Activated B cell treated with CpG ODN at 0.5 μM for 24 hours (primary cell): ENCODE measurements at places on chromosomes 3 and 15.

- no peak for DNase-seq
Observed at GRCh38 chr15:40263024-40263754, 19.7 kb downstream of the ANKRD63 start.

GRCh38 chr3:52568069-52568468 lies 31.7 kb downstream of the UQCC5 start:
- DNase-seq = no peak

DNA sequence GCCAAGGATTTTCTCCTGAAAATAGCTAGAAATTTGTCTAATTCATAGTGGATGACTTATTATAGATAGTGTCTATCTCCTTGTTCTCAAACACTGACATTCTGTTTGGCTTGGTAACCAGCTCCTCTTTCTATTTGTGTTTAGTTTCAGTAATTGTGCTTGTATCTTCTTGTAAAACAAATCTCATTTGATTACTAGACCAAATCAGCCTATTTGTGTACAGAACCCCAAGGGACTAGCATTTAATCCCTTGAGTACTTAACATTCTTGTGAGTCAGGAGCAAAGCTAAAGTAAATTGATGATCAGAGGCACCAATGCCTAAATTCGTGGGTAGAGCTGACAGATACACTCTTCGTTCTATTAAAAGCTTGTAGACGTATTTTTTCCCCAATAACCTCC lies 306.5 kb upstream of the SLITRK3 start:
- DNase-seq = no peak

DNA sequence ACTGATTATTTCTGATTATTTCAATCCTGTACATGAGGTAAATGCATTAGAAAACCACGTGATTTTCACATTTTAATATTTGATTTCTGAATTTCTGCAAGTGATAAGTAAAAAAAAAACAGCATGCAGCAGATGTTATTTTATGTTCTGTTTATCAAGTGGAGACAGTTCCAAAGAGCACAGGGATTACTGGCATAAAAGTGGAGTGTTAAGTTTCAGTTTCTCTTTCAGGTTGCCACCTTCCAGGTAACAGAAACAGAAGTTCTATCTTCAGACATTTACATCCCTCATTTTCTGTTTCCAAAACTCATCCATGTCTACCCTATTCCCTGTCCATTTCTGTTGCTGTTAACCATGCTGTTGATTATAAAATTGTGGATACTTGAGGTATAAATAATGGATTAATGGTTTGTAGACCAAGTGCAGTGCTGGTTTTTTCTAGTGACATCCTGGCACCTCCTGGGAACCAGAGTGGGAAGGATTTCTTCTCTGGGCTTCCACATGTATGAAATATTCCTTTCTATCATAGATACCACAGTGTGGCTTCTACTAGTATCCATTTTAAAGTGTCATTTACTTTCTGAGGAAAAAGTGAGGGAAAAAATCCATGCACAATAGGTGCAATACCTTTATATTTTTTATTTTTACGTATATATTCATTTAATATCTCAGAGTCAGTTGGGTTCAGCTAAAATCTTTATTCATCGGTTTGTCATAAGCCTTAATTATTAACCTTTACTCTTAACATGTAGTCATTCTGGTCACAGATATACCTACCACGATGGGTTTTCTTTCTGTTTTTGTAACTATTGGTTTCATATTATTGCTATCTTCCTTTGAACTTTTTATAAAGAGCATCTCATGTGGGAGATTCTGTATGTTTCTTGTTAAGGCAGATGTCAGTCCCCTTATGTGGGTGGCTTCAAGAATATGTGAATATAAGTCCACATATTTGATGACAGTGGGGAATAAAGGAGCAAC lies 1010.0 kb downstream of the SQOR start:
- DNase-seq = no peak

DNA sequence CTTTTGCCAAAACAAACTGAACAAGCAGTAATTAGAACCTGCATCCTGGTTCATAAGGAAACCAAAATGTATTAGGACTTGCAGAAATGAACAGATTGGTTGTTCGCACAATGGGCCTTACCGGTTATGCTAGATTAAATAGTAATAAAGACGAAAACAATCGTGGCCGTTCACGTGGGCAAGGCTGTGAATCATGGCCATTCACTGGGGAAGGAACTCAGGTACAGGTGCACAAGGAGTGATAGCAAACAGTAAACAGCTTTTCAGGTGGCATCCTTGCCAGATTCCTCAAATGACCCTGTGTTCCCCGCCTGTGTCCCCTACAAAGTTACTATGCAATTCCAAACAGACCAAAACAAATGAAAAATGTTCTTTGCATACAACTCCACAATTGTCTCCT lies 8.2 kb downstream of the LRIG1 start:
- DNase-seq = no peak

GRCh38 chr3:24278543-24278942 lies 216.1 kb downstream of the THRB start:
- no peak for DNase-seq

DNA sequence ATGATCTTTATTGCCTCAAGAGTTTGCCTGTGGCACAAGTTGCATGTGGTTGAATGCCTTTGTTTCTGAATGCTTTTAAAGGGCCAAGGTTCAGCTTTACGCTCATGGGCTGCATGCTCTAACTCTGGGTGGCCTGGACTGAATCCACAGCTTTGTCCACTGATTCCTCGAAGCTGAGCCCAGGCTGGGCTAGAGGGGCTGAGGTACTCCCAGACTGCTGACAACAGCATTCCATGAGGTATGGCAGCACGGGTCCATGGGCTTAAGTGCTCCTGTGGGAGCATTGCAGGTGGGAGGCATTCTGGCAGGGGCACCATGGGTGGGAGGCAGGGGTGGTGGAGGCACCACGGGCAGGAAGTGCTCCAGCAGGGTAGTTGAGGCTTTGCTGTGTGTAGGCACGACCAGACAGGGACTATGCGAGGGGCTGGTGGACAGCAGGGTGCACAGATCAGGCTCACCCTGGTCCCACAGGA lies 61.6 kb downstream of the GLCE start:
- DNase-seq = no peak

GRCh38 chr3:106115557-106115956 lies 246.7 kb upstream of the CBLB start:
- DNase-seq = no peak

GRCh38 chr3:129690406-129690805 lies 83.9 kb upstream of the PLXND1 start:
- DNase-seq = no peak

- DNase-seq = no peak
Observed at GRCh38 chr3:103976931-103977339, 1389.8 kb upstream of the ALCAM start.

DNA sequence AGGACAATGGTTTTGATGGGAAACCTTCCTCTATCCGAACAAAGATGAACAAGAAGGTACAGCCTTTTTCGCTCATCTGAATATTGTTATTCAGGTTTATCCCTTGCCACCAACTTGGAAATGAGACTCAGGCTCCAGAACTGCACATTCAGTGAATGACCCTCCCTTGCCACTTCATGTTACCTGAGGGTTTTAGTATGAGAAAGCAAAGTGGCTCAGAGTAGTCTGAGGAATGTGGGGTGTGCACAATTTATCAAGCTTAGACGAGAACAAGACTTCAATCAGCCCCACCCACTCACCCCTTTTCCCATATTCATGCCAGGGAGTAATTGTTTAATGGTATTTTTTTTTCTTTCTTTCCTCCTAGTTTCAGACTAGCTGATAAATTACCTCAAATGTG lies 265.3 kb upstream of the POU1F1 start:
- no peak for DNase-seq

GRCh38 chr15:93063796-93064690 lies 25.0 kb downstream of the RGMA start:
- DNase-seq = no peak

DNA sequence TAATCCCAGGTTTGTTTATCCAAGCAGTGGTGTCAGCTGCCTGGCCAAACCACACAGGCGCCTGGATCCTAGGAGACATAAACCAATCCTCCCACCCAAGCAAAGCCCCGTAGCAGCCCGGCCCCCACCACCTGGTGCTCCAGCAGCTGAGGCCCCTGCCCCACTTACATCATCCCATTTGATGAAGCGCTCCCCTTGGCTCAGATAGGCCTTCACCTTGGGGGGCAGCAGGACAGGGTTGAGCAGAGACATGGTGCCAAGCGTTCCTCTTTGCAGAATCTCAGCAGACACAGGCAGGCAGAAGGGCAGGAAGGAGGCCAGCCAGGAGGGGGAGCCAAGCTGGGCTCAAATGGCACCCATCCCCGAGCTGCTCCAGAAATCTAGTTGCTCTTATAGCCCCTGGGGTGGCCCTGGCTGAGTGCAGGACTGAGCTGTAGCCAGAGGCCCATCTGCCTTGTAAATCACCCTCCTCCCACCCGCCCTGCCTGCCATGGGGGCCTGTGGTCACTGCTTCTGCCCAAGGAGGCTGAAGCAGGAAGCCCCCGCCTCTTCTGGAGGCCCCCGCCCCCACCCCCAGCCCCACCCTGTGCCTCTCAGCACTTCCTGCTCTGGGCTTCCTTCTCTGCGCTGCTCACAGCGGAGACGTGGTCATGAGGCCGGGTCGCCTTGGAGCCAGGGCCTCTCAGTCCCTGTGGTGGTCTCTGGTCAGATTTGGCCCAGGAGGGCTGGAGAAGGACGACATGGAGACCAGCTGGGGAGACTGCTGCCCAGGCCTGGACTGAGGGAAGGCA lies at the start of gene PLCB2:
Gene PLCB2 (minus strand): TSS at position 515 of the 791 bp plus-strand sequence. CDS start 263 bp downstream, at position 252.
- DNase-seq = peak; percentile 67

GRCh38 chr3:195849322-195850074 lies 37.8 kb upstream of the MUC4 start:
- DNase-seq = no peak

GRCh38 chr15:34795267-34796081 lies at the start of gene ACTC1:
Gene ACTC1, minus strand, starts transcription at chr15:34795549. Its CDS starts 741 bp downstream, at chr15:34794808.
- DNase-seq = no peak

- no peak for DNase-seq
Observed at GRCh38 chr3:73018790-73019441, 22.3 kb downstream of the PPP4R2 start.

DNA sequence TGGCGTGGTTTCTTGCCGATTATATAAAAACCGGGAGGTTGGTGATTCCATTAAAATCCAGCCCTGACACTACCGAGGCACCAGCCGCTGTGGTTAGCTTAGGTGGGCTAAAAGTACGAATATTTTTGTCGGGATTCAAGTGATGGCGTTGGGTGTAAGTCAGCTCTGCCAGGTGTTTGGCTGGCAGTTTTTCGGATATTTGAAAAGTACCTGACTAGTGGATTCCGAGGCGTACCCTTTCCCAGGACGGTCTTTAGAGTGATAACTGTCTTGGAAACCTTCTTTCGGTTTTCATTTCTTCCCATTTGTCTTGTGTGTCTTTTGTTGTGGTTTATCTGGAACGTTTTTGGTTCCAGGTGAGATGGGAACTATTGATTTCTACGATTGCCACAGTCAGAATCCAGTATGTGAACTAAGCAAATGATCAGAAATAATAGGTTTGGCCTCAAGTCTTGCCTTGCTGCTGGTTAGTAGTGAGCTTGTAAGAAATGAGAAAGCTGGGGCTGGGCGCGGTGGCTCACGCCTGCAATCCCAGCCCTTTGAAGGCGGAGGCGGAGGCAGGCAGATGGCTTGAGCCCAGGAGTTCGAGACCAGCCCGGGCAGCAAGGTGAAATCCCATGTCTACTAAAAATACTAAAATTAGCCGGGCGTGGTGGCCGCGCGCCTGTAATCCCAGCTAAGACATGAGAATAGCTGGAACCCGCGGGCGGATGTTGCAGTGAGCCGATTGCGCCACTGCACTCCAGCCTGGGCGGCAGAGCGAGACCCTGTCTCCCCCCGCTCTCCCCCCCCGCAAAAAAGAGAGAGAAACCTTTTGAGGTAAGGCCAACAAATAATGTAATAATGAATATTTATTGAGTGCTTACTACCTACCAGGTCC lies 1.4 kb downstream of the FYTTD1 start:
- DNase-seq = no peak

GRCh38 chr3:194327218-194328052 lies 23.7 kb downstream of the CPN2 start:
- DNase-seq = no peak

DNA sequence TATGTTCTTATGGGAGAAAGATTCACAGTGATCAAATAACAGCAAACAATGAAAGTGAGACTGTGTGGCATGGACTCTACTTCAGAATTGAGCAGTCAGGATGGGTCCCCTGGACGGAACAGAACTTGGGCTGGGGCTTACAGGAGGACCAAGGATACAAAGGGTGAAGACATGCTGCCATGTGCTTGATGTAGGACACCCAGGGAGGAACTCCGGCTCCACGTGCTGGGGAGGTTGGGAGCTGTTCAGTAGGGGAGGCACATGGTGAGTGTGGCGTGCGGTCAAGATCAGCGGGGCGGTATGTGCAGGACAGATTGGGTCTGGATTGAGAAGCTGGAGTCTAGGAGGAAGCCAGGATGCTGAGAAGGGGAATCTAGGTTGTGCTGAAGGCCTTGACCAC lies 32.6 kb downstream of the PPCDC start:
- no peak for DNase-seq

DNA sequence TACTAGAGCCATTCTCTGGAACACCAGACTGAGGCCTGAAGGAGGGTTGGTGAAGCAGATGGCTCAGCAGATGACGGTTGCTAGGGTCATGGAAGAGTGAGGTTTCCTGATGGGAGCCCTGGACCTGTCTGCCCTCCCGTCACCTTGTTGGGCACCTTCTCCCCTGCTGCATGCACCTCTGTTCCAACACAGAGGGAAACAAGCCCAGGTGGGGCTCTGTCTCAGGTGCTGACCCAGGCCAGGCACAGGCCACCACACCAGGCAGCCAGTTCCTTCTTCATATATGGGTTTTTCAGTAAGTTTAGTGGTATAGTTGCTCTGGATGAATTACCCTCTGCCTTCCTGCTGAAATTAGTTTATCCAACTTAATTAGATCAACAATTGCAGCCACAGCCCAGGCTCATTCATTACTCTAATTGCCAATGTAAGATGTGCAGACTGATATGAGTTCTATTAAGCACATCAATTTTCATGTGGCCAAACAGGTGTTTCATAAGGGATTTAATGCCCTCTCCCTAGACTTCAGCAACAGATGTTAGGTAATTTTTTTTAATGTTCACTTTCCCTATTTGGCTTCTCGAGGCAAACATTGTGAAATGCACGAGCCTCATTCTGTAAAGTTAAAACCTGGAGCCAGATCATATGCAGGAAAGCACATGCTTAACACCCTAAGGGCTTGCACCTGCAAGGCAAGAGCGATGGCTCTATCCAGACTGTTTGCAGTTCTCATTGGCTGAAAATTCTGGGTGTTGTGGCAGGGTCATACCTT lies 174.8 kb downstream of the CHDH start:
- no peak for DNase-seq
